ENCODE measurements at places on chromosomes 12 and 14.

GRCh38 chr14:68711561-68712309 lies 81.1 kb downstream of the ZFP36L1 start:
- no peak for DNase-seq

DNA sequence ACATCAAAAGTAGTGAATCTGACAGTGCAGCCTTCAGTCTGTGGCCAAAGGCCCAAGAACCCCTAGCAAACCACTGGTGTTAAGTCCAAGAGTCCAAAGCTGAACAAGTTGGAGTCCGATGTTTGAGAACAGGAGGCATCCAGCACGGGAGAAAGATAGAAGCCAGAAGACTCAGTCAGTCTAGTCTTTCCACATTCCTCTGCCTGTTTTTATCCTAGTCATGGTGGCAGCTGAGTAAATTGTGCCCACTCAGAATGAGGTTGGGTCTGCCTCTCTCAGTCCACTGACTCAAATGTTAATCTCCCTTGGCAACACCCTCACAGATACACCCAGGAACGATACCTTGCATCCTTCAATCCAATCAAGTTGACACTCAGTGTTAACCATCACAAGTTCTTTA lies 1255.4 kb downstream of the LRFN5 start:
- no peak for DNase-seq

- no peak for DNase-seq
Measured at GRCh38 chr14:22836301-22837113, at the start of gene MMP14. Gene MMP14 (plus strand): TSS chr14:22836585. CDS start chr14:22836818, 233 bp downstream.

DNA sequence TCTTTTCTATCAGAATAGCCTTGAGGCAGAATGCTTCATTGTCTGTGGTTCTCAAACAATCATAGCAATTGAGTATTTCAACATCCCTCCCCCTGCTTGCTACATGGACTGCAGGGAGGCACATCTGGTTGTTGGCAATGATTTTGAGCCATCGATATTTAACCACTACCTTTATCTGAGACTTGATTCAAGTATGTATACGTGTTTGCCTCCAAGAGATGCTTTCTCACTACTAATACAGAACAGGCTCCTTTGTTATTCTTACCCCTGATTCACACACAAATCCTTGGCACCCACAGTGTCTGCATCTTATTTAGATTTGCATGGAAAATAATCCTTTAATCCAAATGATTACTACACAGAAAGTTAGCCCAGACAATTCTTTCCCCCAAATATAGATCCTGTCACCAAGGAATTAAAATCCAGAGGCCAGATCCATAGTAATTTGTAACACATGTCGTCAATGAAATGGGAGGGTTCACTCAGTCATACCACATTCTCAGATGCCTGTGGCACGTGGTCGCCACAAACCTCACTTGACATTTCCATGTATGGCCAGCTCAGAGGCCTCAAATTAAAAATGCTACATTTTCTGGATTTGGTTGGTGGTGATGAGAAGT lies 199.3 kb downstream of the ITPR2 start:
- no peak for DNase-seq

DNA sequence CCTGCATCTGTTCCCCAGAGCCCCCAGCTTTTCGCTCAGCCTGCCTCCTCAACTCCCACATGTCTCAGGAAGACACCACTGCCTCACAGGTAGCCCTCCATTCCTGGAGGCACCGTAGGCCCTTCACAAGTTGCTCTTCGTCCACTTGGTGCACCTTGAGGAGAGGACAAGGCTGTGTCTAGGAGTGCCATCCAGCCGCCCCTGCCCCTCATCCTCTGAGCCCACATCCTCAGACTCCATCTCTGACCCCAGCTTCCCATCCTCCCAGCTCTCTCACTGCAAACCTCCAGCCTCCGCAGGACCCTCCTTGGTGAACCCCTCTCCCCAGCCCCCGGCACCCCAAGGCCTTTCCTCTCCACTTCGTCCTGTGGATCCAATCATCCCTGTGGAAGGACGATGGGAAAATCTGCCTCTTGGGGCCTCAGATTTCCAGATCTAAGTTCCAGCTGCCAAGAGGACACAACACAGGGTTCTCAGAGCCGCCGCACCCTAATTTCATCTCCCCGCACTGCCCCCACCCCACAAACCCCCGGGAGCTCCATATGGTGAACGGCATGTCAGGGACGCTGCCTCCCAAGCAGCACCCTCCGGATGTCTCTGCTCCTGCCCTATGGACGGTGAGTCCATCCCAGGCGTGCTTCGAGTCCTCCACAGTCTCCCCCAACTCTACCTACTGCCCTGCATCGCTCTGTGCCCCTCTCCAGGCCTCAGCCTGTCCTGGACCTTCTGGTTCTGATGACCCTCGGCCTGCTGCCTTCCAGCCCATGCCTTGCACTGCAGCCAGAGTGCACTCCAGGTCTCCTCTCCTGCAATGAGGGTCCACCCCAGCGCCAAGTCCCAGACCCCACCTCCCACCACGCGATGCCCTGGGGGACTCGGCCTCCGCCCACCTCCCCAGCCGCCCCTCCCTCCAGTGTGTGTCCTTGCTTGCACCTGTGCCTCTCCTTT lies 314.1 kb upstream of the DIO3 start:
- no peak for DNase-seq
